ENCODE measurements at places on chromosomes 5 and 9.

GRCh38 chr5:10932426-10932825 lies 171.4 kb upstream of the DAP start:
- no peak for DNase-seq

DNA sequence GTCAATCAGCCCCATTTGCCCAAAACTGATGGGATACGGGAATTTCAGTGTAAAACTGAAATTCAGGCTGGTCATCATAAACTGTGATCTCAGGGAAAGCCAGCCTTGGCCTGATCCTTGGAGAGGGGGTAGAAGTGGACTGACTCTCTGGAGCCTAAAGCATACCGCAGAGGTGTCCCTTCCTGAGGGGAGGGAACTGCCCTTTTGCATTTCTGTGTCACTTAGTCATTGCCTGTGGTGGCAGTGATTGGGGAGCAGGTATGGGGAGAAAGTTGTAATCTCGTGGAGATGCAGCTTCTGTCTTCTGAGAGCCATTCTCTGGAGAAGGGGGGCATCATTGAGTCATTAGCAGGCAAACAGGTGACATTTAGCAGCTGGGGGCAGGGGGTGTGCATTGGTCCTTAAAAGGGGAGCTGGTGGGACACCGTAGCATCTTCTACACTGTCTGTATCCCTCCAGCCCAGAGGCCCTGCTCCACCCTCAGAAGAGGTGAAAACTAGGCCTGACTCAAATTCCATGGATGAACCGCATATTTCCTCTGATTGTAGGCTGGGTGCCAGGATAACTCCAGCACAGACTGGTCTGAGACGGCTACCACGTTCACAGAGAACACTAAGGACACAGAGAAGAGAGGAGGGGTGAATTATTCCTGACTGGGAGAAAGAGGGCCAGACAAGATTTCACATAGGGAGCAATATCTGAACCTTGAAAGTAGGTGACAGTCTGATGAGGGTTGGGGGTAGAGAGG lies 143.3 kb downstream of the SEC61B start:
- no peak for DNase-seq

GRCh38 chr5:144009116-144009515 lies 161.3 kb downstream of the YIPF5 start:
- DNase-seq = no peak

GRCh38 chr9:126695701-126696400 lies 82.1 kb downstream of the LMX1B start:
- no peak for DNase-seq

DNA sequence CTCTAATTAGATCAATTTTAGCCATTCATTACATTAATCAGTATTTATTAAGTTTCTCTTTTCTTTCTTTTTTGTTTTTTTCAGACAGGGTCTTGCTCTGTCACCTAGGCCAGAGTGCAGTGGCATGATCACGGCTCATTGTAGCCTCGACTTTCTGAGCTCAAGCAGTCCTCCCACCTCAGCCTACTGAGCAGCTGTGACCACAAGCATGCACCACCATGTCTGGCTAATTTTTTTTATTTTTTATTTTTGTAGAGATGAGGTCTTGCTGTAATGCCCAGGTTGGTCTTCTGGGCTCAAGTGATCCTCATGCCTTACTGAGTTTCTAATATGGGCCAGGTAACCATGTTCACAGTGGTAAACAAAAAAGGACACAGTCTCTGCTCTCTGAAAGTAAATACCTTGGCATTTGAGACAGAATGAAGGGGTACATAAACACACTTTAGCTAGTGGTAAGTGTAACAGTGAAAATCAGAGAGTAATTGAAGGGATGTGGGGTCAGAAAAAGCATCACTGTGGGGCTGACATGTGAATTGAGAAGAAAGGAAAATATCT lies 336.3 kb downstream of the ADGRV1 start:
- DNase-seq = no peak

- DNase-seq = no peak
These were observed 16.8 kb upstream of the PHYKPL start for GRCh38 chr5:178249191-178249989.

DNA sequence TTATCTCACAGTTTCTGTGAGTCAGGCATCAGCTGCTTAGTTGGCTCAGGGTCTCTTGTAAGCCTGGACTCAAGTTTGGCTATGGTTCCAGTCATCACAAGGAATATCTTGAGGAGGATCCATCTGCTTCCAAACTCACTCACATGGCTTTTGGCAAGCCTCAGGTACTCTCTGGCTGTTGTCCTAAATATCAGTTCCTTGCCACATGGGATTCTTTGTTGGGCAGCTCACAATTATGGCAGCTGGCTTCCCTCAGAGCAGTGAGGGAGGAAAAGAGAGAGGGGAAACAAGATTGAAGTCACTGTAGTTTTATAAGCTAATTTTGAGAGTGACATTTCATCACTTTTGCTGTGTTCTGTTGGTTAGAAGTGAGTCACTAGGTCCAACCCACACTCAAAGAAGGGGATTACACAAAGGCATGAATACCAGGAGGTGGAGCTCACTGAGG lies 144.5 kb downstream of the GCNT1 start:
- no peak for DNase-seq

- no peak for DNase-seq
These were observed 375.3 kb upstream of the PRR16 start for GRCh38 chr5:120088836-120089235.

GRCh38 chr5:12883395-12883794 lies 979.1 kb upstream of the CTNND2 start:
- DNase-seq = no peak

All from epithelial cell of proximal tubule (primary cell).